GM12878 (cell line): ENCODE measurements at places on chromosomes 6 and 20. TPM values are rescaled to one million over a fixed set of nuclear protein-coding genes. Genes with fewer than 3 reads are reported as not detected.

The WFDC5 gene
- 0.21 TPM in 1 of 2 replicates, not detected in the other for polyA plus RNA-seq

DNA sequence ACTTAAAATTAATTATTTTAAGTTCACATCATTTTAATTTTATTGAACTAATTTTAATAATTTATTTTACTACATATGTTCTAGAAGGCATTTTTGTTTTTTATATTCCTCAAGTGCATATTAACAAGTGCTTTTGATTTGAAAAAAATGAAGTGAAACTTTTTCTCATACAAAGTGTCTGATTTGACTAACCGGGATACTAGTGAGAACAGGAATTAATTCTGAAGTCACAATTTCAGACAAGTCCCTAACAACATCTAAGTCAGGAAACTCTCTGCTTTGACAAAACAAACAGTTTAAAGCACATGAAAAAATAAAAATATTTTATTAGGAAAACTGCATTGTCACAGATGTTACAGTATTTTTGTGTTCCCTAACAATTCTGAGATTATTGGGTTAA lies 1166.3 kb upstream of the CITED2 start:
- H3K4me3 ChIP-seq: no peak overlapping the region
- H3K4me1 ChIP-seq: no peaks in the 10 kb centered on the region
- H3K27me3 ChIP-seq: no peaks in the 10 kb centered on the region
- H3K27ac ChIP-seq: no peak overlapping the region

The RIPOR3 gene
- 0.55 TPM in 1 of 2 replicates, not detected in the other for polyA plus RNA-seq

The HLA-DOA gene
- polyA plus RNA-seq: 46.2 and 47.6 TPM in 2 replicates

DNA sequence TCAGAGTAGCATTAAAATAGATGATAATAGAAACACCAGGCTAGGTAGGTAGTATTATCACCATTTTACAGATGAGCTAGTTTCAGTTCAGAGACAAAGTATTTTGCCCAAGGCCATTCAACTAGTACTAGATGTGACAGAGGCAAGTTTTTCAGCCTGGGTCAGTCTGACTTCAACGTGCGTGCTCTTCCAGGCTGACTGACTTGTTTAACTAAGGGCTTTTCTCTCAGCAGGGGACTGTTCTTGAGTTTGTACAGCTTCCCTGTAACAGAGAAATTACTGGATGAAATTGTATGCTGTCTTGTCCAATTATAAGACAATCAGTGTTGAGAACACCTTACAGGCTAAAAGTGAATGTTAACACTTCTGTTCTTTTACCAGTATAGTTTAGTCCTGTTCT lies 333.5 kb upstream of the MAN1A1 start:
- no peak for DNase-seq
- no peaks in the 10 kb centered on the region for H3K4me1 ChIP-seq
- H3K27me3 ChIP-seq: no peaks in the 10 kb centered on the region
- no peak overlapping the region for H3K27ac ChIP-seq

The PHACTR1 gene
- polyA plus RNA-seq: 34.2 and 36.6 TPM in 2 replicates

The PKHD1 gene
- polyA plus RNA-seq: 0.03 TPM in 1 of 2 replicates, not detected in the other
